ENCODE measurements at places on chromosomes 6 and 20.

DNA sequence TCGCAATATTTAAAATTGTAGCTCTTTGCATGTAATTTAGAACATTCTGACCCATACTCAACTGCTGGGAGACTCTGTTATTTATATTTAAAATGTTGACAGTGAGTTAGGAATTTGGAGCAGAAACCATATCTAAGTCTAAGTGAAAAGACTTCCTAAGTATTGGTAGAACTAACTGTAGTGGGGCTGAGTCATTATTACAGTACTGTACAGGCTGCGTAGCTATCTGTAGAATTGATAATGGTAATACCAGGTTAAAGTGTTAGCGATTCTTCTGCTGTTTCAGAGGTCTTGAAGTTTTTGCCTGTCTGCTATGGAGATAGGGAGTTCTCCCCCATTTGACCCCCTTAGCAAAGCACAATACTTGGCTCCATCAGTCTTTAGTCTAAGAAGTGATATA lies 3.6 kb downstream of the TOP1 start:
- peak; percentile 75 for DNase-seq

- DNase-seq, result no peak
These were observed 16.8 kb upstream of the BICRAL start for GRCh38 chr6:42764911-42765648.

DNA sequence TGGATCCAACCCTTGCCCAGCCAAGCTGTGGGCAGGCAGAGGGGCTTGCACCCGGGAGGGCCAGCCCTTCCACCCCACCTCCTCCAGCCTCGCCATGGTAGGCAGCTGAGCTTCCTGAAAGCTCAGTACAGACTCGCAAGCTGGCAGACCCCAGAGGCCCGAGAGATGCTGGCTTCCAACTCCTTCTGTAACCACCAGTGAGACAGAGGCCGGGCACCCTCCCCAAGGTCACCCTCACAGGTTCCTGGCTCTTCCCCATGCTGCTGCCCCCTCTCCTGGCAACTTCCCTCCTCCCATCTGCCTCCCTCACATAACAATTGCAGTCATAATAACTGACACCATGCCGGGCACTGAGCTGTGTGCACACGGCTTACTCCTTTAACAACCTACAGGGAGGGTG lies 26.2 kb upstream of the NOL4L start:
- no peak for DNase-seq

- no peak for DNase-seq
These were observed 82.2 kb downstream of the GPR63 start for GRCh38 chr6:96755096-96755495.

DNA sequence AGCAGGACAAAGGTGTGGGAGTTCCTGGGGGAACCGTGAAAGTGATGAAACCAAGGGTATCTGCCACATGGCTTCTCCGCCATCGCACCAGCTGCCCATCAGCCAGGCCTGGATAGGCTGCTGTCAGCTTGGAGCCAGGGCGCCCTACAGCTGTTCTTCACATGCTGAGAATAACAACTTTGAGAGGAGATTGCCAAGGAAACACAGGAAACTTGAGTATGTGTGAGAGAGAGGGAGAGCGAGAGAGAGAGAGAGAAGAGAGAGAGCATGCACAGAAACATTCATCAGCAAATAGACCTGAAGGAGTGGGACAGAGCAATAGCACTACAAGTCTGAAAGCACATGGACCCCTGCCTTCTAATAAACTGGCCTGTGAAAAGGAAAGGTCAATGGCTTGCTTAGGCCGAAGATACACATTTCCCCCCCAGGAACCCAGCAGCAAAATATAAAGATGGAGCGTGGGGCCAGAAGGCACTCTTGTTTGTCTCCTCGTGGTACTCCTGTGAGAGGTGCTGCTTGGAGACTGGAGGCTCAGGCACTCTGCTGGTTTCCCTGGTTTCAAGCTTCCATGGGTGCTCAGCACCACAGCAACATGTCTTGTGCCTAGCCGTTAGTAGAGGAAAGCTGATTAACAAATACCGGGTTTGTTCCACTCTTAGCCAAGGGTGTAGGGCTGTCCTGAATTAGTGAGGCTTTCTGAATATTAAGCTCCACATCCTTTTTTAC lies 53.0 kb downstream of the SNAP25 start:
- no peak for DNase-seq

GRCh38 chr20:58512808-58513552 lies 2.2 kb downstream of the APCDD1L start:
- DNase-seq, result no peak

GRCh38 chr6:83411731-83412130 lies 19.1 kb downstream of the ME1 start:
- DNase-seq, result no peak

GRCh38 chr6:112251171-112251875 lies 3.0 kb downstream of the LAMA4 start:
- DNase-seq, result no peak

DNA sequence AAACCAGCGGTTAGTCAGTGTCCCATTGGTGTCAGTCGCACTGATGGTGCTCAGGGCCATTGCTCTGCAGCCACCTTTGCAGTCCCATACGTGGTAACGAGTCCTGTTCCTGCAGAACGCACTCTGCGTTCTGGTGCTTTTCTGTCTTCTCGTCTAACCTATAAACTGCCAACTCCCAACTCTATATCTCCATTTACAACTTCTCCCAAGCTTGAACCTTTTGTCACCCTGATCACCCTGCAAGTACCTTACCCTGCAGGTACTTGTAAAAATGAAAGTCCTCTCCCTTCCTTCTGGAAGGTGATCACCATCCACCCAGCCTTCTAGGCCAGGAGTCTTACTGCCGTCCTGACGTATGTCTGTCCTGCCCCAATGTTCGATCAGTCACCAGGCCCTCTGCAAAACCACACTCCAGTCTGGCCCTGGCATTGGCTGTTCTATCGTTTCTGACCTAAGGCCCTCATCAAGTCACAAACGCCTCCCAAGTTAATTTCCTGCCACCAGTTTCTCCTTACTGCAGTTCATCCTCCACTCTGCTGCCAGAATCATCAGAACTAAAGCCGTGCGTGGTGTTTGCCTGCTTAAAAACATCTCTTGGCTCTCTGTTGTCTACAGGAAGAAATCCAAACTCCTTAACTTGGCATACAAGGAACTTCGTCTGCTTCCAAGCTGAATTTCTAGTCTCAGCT lies 7.9 kb downstream of the RREB1 start:
- DNase-seq, result no peak

- peak; percentile 90 for DNase-seq
These were observed 17.6 kb upstream of the EIF2S2 start for GRCh38 chr20:34129518-34130162.

- no peak for DNase-seq
These were observed 142.4 kb downstream of the THBS2 start for GRCh38 chr6:169111203-169111602.

GRCh38 chr6:136113736-136114173 lies 136.4 kb downstream of the MTFR2 start:
- DNase-seq, result no peak

DNA sequence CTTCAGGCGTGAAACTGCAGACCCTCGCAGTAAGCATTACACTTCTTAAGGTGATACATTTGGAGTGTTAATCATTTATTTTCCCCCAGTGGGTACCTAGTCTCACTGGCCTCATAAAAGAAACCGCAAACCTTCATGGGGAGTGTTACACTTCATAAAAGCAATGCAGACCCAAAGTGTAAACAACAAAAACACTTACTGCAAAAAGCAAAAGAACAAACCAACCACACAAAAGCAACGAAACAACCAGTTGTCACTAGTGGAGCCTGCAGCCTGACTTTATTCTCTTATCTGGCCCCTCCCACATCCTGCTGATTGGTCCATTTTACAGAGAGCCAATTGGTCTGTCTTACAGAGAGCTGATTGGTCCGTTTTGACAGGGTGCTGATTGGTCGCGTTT lies 23.8 kb downstream of the LY86 start:
- no peak for DNase-seq

DNA sequence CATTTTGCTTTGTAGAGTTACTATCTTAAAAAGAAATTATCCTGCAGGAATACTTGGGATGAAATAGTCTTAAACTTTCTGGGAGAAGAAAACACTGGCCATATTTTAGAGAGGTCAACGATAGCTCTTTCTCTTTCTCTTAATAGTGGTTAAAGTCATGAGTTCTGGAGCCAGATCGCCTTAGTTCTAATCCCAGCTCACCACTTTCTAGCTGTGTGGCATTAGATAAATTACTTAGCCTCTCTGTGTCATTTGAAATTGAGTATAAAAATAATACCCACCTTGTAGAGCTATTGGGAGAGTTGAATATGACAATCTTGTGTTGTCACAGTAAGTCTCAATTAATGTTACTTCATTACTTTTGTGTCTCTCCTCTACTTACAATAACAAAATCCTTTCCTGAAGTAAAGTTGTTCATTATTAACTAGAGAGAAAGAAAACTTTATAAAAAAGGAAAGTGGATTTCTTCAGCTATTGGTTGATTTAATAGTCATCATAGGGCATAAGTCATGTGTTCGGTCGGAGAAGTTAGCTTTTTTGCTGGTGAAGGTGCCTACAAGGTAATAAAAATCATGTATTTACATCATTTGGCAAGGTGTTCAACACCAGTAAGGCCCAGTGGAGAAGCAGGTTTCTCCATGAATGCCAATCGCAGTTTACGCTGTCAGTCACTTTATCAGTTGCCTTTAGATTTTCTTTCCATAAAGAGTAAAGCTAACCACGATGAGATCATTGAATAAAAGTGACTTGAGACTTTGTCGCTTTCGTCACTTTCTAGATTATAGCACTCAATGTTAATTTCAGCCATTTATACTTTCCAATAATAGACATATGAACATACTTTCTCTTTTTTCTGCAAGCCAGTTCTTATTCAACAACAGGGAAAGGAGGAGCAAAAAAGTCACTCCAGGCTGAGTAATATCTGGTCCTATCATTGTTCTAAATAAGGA lies 2.0 kb downstream of the NEDD9 start:
- DNase-seq, result no peak

- no peak for DNase-seq
These were observed 113.9 kb downstream of the ALDH8A1 start for GRCh38 chr6:134835993-134836392.

DNA sequence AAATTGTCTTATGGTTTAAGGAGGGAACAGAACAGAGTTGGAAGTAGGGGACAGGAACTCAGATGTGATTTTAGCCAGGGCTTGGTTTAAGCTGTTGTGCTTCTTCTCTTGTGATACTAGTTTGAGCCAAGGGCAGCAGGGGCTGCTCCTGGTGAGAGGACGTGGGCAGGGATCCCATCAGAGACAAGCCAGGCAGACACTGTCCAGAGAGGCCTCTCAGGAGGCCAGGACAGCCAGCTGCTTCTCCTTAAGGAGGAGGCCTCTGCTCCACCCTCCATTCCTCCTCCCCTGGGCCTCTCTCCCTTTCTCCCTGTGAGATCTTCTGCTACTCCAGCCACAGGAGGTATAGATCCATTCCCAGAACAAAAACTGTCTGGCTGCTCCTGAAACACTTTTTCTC lies 108.4 kb upstream of the MLN start:
- no peak for DNase-seq

- DNase-seq, result no peak
These were observed 33.9 kb downstream of the EDN1 start for GRCh38 chr6:12324099-12324498.

GRCh38 chr6:85726206-85726605 lies 83.5 kb upstream of the SYNCRIP start:
- no peak for DNase-seq

DNA sequence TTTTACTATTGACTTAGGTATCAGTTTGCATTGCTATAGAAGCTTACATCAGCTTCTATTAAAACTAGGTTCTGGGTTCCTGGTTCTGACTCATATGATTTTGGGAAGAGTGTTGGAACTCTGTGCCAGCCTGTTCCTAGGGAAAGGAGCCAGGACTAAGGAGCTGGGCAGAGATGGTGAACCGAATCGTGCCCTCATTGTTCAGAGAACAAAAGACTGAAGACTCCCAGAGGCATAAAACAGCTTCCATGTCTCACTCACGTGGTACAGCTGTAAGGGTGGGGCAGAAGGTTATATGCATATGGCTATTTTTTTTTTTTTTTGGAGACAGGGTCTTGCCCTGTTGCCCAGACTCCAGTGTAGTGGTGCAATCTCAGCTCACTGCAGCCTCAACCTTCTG lies 89.1 kb upstream of the THBS2 start:
- no peak for DNase-seq

DNA sequence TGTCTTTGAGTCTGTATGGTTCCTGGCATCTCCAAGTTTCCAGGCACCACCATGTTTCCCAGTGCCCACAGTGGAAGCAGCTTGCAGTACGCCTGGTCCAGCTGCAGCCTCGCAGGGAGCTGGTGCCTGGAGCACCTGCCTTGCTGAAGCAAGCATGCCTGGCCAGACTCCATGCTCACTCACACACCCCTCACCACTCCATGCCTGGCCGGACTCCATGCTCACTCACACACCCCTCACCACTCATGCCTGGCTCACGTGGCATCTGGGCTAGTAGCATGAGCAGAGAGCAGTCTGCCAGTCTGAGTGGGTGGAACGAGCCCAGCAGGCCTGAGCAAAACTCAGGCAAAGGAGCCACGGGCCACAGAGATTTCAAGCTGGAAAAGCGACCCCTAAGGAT lies 214.3 kb downstream of the TFAP2C start:
- DNase-seq, result no peak

DNA sequence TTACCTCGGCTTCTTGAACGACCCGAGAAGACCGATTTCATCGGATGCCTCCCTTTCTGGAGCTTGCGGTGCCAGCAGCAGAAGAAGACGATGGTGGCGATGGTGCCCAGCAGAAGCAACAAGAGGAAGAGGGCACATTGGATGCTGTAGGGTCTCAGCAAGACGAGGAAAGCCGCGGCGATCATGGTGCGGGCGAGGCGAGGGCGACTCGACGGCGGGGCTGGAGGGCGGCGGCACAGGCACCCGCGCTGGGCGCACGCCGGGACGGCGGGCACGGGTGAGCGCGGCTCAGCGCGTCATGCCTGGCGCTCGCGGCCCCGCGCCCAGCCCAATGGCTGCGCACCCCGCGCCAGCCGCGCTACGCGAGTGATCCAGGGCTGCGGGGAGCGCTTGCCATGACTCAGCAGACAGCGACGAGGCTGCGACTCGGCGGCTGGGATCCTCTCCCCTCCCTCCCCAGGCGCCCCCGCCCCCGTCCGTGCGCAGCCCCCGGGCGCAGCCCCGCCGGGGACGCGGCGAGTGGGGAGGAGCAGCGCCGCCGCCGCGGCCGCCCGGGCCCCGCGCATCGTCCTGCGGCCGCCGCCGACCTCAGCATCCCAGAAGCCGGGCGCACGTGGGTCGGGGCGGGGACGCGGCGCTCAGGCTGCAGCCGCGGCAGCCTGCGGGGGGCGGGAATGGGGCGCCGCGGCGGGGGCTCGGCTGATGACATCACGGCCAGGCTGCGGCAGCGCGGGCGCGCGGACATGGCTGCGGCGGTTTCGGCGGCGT lies at the start of gene BEND6:
Gene BEND6, plus strand, starts transcription at position 705 of the 768 bp plus-strand sequence. CDS start 26,704 bp downstream, outside the sequence.
- DNase-seq, result peak; percentile 25
